ENCODE measurements at places on chromosomes 7 and 10.

GRCh38 chr10:118308664-118309063 is 33.5 kb downstream of the FAM204A start:
- DNase-seq, result no peak

GRCh38 chr10:122688293-122688989 is 11.2 kb downstream of the C10orf120 start:
- no peak for DNase-seq

DNA sequence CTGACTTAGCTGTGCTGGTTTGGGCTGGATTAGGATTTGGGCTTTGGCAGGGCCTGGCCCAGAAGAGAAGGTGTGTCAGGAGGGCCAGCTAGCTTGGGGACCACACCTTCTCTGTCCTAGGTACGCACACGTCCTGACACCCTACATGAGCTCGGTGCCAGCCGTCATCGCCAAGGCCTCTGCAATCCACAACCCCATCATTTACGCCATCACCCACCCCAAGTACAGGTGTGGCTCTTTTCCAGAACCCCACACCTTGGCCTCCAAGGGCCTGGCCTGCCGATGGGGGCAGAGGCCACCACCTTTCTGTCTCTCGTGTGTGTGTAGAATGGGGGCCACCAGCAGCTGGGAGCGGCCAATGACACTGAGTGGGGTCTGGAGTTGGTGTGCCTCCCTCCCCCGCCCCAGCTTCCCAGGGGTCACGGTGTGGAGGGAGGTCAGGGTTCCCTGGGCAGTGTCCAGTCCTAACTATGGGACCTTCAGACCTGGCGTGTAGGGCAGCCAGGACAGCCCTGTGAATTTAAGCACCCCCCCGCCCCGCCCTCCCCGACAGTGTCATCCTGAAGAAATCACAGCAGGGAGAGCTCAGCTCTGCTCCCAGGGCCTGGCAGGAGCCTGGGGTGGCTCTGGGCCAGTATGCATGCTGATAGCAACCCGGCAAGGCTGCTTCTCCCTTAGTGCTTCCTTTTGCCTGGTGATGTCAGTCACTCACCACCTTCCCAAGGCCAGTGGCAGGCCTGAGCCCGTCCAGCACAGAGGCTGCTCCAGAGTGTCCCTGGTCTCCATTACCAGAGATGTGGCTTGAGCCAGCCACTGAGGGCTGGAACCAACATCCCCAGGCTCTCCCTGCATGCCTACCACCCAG is 6.9 kb upstream of the LDB3 start:
- DNase-seq, result no peak

GRCh38 chr7:2279896-2280295 is 34.3 kb downstream of the SNX8 start:
- no peak for DNase-seq

DNA sequence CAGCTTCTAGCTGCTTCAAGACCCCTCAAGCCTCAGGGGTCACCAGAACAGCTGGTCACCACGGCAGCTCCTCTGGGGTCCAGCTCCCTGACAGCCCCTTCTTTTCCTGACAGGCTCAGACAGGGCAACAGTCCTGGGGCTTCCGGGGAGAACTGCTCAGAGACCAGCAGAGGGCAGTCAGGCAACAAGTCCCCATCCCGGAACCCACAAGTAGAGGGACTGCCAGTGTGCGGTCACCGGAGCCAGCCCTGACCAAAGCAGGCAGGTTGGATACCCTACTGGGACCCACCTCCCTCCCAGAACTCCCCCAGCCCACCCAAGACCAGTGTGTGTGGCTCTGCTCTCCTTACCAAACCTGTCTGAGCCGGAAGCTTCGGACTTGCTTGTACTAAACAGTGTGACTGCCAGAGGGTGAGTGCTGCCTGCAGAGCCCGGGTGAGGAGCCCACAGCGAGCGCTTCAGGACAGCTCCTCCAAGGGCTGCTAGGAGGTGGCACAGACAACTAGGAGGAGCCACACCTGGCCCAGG is 40.3 kb downstream of the YKT6 start:
- DNase-seq, result peak; percentile 39

DNA sequence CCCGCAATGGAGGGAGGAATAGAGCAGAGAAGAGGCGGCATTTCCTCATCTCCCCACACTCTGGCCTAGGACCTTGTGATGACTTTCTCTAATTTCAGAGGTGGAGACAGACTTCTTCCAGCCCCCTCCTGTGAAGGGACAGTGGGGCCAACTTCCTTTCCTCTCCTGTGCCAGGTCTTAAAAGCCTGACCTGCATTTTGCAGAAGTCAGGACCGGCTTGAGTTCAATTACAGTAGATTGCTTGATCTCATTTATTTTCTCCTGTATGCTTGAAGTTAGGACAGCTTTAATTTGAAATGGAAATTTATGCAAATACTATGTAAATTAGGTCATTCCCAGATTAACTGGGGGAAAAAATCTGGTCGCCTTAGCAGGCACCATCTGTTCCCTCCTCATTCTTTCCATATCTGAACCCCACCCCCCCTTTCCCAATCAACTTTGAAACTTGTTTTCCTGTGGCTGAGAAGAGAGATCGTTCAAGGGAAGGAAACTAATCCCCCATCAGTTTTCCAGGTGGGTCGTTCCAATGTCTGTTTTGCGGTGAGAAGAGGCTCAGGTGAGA is 57.1 kb downstream of the SYPL1 start:
- no peak for DNase-seq

DNA sequence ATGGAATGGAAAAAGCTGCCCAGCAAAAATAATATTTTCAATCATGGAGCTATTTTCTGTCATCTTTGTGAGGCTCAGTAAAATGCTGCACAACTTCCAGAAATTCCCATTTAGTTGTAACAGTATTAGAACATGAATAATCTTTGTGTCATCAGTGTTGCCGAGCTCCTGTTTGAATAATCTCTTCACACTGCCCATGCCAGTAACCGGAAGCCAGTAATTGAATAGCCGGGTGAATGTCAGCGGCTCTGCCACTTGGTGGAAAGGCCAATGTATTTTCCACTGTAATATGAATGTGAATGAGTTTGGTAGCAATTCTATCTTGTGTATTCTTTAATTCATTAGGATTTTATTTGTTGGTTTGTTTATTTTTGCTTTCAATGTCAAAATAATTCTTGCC is 172.5 kb upstream of the INSYN2A start:
- DNase-seq, result no peak

GRCh38 chr10:3544561-3544960 is 240.4 kb downstream of the KLF6 start:
- no peak for DNase-seq

- DNase-seq, result no peak
Observed at GRCh38 chr10:80132299-80133139, at the start of gene PLAC9. Gene PLAC9 (plus strand): TSS chr10:80132730. CDS start chr10:80132763, 33 bp downstream.

GRCh38 chr7:40470091-40470592 is 335.3 kb downstream of the SUGCT start:
- DNase-seq, result no peak

- DNase-seq, result no peak
Observed at GRCh38 chr7:74182453-74183090, 8.4 kb downstream of the EIF4H start.

DNA sequence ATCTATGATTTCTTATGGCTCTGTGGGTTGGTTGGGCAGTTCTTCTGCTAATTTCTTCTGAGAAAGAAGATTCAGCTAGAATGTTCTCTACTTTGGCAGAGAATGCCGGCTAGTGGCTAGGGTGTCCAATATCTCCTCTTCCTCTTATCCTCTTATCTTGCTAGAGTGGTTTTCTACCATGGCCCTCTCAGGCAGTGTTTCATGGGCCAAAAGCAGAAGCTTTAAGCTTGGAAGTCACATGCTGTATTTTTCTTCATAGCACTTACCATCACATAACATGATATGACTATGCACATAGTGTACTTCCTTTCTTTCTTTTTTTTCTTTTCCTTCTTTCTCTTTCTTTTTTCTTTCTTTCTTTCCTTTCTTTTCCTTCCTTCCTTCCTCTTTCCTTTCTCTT is 140.0 kb downstream of the ITGB8 start:
- no peak for DNase-seq

GRCh38 chr7:34153656-34154270 is 248.4 kb downstream of the BMPER start:
- DNase-seq, result no peak

- DNase-seq, result no peak
Observed at GRCh38 chr10:42836771-42837468, 54.3 kb downstream of the BMS1 start.

DNA sequence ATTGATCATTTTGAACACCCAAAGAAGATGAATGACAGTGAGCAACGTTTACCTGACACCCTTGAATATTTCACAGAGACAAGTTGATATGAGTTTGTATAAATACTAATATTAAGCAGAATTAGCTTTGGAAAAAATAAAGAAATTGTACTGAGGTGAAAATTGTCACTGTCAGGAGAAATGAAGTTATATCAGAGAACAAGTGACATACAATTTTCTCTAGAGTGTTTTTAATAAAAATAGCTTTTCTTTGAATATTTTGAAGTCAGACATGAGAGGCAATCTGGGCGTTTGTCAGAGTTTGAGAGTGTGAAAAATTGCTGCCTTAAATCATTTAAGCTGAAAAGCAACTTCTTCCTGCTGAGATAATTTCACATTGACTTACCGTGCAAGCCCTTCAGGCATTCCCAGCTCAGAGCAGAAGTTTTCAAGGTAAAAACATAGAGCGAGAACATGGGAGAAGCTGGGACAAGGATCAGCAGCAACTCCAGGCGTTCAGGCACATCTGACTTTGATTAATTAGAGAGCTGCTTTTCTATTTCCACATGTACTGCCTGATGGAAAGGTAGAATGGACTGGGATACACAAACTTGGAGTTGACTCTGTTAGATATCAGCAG is 535.9 kb downstream of the TFEC start:
- DNase-seq, result no peak

- no peak for DNase-seq
Observed at GRCh38 chr10:91034042-91034441, 113.2 kb upstream of the ANKRD1 start.

DNA sequence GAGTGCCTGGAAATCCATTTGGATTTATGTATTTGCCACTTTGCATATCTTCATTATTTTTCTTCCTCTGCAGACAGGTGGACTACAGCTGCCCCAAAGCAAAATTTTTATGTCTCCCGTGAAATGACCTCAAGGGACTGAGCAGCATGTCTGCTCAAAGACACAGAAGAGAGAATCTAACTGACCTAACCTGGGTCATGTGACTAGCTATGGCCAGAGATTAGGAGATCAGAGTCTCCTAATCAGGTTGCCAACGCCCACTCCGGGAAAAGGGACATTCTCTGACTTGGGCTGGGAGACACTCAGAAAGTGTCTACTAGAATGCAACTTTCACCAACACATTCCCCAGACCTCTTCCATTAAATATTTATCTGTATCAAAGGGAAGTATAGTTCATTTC is 2.5 kb upstream of the BAMBI start:
- no peak for DNase-seq

- DNase-seq, result peak; percentile 37
Observed at GRCh38 chr10:59709395-59710125, at the start of gene SLC16A9. Gene SLC16A9 (minus strand): TSS chr10:59709850. CDS start chr10:59684291, 25,559 bp downstream.

DNA sequence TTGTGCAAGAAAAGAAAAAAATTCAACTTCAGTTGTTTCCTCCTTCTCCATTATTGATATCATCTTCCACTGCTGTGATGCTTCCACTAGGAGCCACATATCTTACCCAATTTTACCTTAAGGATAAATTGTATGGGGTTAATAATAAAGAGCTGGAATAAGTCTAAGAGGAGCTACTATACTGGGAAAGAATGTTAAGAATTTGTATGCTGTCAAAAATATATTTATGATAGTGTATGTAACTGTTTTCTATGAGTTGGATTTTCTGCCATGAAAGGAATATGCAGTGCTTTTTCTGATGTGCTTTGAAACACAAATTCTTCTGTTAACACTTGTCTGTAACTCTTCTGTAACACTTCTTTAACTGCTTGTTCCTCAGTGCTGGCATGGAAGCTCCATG is 219.1 kb downstream of the VTI1A start:
- no peak for DNase-seq

- DNase-seq, result no peak
Observed at GRCh38 chr7:41744161-41744560, 41.3 kb upstream of the INHBA start.

DNA sequence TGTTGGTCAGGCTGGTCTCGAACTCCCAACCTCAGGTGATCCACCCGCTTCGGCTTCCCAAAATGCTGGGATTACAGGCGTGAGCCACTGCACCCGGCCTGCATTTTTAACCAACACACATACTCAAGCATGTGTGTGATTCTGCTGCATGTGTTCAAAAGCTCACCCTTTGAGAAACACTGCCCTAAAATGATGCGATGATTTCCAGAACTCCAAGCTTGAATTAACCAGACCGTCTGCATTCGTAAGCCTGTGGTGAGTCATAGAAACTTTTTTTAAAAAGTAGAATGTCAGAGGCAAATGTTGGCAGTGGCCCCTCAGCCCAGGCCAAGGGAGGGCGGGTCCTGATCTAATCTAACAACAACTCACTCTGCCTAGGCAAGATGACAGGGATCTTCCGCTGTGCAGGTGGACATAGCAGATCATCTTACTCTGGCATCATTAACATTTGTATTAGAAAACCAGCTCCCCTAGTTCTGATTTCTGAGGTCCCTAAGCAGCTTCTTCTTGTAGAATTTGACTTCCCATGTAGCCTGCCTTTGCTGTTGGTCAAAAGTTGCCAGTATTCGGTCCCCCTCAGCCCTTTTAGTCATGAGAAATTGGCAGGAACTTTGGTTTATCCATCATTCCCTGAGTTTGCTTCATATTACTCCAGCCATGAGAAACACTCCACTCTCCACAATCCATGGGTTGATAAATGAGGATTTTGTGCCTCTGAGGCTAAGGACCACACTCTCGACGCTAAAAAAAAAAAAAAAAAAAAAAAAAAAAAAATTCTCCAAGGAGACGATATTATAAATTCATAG is 190.4 kb downstream of the SKIDA1 start:
- no peak for DNase-seq

DNA sequence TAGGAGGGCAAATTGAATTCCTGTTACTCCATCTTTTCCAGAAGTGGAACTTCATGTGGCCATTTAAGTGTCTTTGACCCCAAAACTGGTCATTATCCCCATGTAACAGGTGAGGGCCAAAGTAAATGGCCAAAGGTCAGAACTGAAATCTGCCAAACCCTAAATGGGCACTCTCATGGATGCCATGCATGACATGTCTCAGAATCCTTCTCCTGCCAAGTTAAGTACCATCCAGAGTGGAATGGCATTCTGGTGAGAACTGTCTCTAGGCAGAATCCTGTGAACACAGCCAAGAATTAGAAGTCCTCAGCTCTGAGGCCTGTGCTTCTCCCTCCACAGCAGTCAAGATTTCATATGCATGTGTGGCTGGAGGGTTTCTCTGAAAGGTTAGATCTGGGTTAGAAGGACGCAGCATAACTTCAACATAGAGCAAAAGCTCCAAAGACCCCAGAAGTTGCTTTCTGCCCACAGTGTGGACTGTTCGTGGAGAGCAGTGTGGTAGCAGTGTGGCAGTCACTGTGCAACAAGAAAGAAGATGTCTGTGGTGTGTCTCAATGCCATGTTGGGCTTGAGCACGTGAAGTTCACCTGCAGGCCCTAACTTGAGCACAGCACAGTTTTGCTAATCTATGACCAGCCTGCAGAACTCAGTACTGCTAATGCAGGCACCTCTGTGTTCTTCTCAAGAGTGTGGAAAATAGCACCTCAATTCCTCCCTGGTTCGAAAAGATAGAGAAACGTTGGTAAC is 121.3 kb downstream of the ADCY1 start:
- no peak for DNase-seq

- no peak for DNase-seq
Observed at GRCh38 chr10:133475425-133475734, 21.6 kb downstream of the SCART1 start.
